ENCODE measurements at places on chromosomes 4 and X.

DNA sequence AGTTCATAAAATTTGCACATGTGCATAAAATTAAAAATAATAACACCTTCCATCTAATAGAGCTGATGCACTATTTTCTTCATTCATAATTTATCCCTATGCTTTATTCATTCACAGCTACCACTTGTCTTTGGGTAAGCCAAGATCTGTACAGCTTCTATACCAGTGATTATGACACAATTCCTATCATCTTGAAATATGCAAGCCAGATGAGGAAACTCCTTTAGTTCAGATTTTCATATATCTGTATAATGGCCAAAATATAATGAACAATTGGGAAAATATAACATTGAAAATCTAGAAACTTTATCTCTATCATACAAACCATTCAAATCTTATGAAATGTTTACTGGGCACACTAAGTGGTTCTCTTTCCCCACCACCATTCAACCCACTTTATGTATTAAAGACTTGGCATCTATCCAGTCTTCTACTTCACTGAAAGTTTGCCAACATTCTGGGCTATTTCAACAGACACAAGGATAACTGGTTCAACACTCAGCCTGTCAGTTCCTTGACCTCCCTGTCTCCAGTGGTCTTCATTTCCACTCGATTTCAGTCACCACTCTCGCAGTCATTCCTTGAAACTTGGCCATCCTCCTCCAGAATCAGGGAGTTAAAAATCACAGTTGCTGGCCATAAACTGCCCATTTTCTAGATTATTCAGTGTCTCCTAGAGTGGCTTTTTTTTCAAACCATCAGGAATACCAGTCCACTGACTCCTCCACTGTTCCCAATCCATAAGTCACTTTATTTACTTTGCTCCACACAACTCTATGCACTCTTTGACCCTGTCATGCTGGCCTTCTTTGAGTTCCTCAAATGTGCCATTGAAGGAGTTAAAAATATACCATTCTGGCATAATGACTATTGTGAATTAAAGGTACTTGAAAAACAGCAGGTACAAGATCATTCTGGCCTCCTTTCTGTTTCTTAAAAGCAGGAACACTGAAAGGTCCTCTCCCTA, 85.5 kb downstream of the CAMK2D start:
- no peak for DNase-seq

GRCh38 chrX:94662689-94663088, 988.7 kb downstream of the FAM133A start:
- DNase-seq, result no peak

- no peak for DNase-seq
Measured at GRCh38 chr4:40550948-40551462, 78.7 kb downstream of the RBM47 start.

DNA sequence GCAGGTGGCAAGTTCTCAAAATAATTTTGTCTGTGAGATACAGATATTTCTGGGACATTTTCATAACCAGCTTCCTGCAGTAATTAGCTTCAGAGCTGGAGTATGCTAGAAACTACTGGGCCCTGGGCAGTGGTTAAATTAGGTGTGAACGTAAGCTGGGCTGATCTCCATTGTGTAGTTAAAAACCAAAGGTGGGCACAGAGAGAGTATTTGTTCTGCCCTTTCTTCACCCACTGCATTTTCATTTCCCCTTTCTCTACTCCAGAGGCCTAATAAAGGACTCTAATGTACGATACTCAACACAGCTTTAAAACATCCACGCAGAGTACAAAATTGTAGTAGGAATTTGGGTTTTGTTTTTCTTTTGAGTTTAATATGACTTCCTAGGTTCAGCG, 252.7 kb downstream of the SPRY1 start:
- no peak for DNase-seq

DNA sequence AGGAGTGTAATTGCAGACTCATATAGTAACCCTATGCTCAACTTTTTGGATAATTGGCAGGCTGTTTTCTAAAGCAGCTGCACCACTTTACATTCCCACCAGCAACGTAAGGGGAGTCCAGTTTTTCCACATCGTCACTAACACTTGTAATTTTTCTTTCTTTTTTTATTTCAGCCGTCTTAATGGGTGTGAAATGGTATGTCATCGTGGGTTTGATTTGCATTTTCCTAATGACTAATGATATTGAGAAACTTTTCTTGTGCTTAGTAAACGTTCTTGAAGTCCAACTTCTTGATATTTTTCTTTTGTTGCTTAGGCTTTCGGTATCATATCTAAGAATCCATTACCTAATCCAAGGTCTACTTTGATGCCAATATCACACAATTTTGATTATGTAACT, 95.3 kb upstream of the IL1RAPL1 start:
- DNase-seq, result no peak
